ENCODE measurements at places on chromosomes 13 and 19.

DNA sequence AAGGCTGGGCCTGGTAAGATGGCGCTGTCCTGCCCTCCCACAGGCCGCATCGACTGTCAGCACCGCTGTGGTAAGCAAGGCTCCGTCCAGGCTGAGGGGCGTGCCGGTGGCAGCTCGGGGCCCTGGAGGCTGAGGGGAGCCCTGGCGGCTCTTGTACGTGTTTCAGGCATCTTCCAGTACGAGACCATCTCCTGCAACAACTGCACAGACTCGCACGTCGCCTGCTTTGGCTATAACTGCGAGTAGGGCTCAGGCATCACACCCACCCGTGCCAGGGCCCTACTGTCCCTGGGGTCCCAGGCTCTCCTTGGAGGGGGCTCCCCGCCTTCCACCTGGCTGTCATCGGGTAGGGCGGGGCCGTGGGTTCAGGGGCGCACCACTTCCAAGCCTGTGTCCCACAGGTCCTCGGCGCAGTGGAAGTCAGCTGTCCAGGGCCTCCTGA, 1.2 kb downstream of the IZUMO4 start:
- no peak for DNase-seq

GRCh38 chr13:90526711-90527110, 820.8 kb upstream of the MIR17HG start:
- no peak for DNase-seq

DNA sequence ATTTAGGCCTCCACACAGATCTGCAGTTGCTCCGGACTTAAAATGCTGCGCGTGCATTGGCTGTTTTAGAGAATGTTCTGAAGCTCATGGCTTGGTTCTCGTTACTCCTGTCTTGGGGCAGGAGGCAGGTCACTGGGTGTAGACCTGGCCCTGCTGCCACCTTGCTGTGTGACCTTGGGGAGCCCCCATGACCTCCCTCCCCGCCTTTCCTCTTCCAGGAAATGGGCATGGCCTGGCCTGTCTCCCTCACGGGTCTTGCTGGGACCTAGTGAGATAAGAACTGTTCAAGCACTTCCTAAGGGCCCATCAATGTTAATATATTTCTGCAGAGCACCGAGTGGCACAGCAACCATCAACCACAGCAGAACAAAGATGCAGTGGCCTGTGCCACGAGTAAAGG, 49.4 kb downstream of the KLF2 start:
- no peak for DNase-seq

DNA sequence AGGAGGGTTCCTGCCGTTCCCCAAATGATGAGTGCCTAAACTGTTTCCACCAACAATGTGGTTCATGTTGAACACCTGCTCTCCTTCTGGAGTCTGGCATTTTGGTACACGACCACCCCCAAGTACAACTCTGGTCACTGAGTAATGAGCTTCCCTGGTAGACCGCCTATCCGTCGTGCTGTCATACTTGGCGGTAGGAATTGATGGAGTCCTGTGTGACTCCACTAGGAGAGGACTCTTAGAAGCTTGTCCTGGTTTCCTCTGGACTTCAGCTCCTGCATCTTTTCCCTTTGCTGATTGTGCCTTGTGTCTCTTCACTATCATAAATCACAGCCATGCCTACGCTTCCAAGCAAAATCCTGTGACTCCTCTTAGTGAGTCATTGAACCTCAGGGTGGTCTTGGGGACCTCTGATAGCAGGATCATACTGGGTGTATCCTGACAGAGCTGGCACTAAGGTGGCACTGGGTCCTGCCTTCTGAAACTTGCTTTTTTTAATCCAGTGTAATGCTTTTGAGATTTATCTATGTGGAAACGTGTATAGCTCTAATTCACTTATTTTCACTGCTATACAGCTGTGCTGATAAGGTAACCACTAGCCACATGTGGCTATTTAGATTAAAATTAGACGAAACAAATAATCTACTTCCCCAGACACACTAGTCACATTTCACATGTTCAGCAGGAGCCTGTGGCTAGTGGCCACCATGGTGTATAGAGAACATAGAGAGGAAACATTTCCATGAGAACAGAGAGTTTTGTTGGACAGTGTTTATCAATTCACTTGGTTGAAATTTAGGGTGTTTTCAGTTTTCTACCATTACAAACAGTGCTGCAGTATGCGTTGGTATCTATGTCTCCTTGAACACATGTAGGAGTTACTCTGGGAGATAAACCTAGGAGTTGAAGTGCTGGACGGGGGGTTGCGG, 6.1 kb upstream of the ASF1B start:
- no peak for DNase-seq

DNA sequence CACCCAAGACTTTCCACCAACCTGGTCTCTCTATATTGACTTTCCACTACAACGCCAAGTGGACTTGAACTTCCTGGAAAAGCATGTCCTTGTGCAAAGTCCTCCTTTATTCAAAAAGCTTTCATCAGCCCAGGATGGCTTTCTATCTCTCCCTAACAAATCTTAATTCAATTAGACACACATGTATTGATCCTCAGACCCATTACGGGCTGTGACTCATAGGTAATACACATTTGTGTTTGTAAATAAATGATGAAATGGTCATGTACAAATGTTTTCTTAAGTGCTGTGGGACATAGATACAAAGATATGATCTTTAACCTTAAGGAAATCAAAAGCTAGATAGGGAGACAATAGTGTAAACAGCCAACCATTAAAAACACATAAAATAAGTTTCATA, 1189.7 kb downstream of the EFNB2 start:
- DNase-seq = no peak

GRCh38 chr13:106709522-106709921, 141.6 kb upstream of the ARGLU1 start:
- no peak for DNase-seq

DNA sequence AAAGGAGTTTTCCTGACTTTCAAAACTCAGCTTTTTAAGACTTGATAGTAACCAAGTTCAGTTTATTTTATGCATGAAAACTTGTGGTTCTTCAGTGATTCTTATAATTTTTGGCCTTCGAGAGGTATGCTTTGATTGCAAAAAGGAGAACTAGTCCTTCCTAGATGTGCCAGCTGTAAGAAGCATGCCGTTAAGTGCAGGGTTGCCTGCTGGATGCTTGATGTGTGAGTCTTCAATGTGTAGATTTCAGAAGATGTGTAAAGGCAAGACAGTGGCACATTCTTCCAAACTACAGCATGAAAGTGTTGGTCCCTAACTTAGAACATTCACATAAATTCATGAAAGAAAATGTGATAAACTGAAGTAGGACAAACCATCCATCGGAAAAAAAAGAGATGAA, 532.5 kb downstream of the DCT start:
- DNase-seq = no peak

GRCh38 chr19:32718286-32718685, 1.3 kb upstream of the TDRD12 start:
- DNase-seq = no peak

GRCh38 chr19:50383001-50383851, 921 bp upstream of the POLD1 start:
- no peak for DNase-seq

- DNase-seq = no peak
These were observed 18.5 kb upstream of the IGLON5 start for GRCh38 chr19:51292971-51293370.

DNA sequence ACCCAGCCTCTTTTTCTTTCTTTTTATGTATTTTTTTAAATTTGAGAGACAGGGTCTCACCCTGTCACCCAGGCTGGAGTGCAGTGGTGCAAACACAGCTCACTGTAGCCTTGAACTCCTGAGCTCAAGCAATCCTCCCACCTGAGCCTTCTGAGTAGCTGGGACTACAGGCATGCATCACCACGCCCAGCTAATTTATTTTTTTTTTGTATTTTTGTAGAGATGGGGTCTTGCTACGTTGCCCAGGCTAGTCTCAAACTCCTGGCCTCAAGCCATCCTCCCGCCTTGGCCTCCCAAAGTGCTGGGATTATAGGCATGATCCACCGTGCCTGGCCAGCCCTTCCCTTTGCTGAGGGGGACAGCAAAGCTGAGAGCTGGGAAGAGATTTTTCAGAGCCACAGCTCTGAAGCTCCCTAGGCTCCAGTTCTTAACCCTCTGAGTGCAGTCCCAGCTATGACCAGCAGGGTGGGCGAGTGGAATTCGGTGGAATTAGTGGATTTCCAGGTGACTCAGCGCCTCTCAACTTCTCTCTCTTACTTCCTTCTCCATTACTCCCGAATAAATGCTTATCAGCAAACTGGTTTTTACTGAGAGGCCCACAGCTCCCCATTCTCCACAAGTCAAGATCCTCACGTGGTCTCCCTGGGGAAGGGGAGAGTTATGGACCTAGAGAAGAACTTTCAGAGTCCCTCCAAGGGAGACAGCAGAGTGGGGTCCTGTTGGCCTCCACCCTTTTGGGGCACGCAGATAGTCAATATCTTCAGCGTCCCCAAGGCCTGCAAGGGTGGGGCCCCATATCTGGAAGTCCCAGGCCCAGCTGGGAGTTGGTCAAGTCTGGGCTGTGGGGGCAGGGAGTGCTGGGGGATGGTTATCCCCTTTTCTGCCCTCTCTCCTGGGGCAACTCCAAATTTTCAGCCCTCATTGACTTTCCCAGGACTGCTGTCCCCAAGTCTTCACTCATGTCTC, 1.2 kb downstream of the BLVRB start:
- peak; percentile 73 for DNase-seq

DNA sequence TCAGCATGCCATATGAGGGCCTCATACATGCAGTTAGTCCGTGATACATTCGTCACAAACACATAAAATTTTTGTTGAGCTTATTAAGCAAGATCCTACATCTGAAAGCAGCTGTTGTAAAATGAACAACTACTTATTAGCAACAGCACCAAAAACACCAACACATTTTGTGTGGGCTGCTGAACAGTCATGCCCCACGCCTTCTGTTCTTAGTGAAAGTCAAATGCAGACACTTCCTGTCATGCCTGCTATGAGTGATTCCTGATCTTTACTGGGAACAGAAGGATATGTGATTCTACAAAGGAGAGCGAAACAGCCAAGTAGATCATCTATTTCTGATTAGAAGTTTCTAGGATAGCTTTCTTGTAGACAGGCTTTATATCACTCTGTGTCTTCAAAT, 4.2 kb upstream of the B3GLCT start:
- no peak for DNase-seq

DNA sequence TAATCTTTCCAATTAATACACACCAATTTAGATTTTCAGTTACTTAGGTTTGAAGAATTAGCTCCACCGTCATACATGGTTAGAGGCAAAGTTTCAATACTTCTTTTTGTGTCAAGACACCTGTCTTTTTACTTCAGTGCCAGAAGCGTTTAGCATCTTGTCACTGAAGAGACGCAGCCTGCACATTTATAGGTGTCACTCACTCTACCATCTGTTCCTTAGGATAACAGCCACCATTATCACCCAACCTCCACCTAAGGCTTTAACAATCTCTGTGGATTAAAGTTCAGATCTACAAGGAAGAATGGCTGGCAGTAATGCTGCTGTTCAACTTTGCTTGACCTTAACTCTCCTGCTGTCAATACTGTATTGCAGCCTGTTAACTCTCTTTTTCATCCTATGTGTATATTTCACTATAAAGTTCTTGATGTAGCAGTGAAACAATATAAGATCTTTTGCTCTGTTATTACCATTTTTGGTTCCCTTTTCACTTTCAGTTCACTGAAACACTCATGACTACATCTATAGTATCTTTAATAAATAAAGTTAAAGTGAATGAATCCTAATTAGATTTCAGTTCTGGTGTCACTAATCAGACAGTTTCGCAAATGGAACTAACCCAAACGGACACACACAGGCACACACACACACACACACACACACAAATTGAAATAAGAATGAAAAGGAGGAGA, 435.6 kb downstream of the PCDH9 start:
- no peak for DNase-seq

- DNase-seq = no peak
These were observed 90.9 kb downstream of the GJA3 start for GRCh38 chr13:20069956-20070355.

GRCh38 chr13:46736541-46737310, 60.2 kb downstream of the ESD start:
- no peak for DNase-seq

DNA sequence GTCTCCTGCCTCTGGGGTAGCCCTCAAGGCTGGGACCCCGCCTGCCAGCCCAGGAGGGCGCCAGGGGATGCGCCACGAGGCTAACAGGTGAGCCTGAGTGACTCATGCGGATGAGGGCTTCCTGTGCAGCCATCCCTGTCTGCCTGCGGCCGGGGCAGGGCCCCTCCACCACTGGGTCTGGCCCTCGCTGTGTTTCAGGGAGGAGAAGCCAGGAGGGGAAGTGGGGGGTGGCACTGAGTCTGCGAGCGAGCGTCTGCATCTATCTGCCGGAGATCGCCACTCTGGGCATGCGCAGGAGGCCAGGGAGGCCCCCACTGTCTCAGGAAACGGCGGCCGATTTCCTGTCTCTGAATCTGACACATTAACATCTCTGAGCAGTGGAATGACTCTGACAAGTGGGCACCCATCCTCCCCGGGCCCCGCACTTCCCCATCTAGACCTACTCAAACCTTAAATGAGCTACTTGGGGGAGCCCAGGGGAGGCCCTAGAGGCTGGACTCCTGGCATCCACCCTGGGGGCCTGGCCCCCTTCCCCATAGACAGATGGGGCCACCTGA, 19.7 kb downstream of the RFX1 start:
- peak; percentile 98 for DNase-seq

DNA sequence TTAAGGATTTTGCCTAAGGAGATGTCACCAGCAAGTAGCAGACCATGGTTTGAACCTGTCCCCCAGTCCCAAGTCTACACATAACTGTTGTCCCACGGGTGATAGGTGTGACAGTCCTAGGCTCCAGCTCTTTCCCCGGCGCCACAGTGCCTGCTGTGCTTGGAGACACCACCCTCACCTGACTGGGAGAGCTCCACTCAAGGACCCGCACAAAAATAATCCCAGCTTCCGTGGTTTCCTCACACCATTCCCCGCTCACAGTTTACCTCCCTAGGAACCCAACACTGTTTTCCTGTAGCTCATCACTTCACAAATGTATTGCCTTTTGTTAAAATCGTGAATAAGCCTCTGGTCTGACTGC, 19.8 kb upstream of the RASA3 start:
- DNase-seq = no peak

DNA sequence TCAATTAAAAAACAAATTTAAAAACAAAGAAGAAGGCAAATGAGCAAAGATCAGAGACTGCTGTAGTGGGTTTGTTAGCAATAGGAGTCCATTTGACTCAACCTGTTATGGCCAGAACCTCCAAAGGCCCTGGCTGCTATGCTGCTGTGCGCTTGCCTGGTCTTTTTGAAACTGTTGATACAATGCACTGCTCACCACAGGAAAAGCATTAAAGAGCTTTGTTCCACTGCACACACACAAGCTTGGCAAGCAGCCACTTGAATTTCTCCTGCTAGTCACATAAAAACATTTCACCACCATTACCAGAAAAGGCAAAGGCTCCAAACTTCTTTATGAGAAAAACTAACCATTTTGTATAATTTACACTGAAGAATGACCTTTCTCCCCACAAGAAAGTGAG, 132.2 kb downstream of the FREM2 start:
- no peak for DNase-seq

Data from activated naive CD8-positive, alpha-beta T cell treated with anti-CD3 and anti-CD28 coated beads, Interleukin-2, amount 10 ng/mL, durations not matched to agents 7 days and 5 days (primary cell).